GM20000 (cell line): ENCODE measurements at places on chromosomes 2 and 18.

DNA sequence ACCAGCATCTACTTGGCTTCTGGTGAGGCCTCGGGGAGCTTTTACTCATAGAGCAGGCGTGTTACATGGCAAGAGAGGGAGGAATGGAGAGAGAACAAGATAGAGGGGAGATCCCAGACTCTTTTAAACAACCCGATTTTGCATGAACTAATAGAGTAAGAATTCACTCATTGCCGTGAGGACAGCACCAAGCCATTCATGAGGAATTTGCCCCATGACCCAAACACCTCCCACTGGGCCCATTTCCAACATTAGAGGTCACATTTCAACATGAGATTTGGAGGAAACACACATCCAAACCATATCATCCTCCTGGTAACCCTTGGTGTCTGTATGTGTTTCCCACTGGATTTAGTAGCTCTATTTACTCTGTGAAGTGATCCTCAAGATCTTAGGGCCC lies 249.9 kb upstream of the SP5 start:
- DNase-seq = no peak

- DNase-seq = no peak
Observed at GRCh38 chr2:45013229-45014015, 4.2 kb upstream of the SIX2 start.

DNA sequence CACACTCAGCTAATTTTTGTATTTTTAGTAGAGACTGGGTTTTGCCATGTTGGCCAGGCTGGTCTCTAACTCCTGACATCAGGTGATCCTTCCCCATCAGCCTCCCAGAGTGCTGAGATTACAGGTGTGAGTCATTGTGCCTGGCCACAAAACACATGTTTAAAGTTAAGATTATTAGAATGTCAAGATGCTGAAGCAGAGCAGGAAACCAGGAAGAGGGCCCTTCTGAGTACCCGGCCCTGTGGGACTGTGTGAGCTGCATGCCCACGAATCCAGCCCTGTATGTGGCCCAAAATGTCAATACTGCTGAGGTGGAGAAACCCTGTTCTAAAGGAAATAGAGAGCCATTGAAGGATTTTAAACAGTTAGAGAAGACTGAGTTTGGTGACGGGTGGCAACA lies 31.0 kb upstream of the REV1 start:
- no peak for DNase-seq

DNA sequence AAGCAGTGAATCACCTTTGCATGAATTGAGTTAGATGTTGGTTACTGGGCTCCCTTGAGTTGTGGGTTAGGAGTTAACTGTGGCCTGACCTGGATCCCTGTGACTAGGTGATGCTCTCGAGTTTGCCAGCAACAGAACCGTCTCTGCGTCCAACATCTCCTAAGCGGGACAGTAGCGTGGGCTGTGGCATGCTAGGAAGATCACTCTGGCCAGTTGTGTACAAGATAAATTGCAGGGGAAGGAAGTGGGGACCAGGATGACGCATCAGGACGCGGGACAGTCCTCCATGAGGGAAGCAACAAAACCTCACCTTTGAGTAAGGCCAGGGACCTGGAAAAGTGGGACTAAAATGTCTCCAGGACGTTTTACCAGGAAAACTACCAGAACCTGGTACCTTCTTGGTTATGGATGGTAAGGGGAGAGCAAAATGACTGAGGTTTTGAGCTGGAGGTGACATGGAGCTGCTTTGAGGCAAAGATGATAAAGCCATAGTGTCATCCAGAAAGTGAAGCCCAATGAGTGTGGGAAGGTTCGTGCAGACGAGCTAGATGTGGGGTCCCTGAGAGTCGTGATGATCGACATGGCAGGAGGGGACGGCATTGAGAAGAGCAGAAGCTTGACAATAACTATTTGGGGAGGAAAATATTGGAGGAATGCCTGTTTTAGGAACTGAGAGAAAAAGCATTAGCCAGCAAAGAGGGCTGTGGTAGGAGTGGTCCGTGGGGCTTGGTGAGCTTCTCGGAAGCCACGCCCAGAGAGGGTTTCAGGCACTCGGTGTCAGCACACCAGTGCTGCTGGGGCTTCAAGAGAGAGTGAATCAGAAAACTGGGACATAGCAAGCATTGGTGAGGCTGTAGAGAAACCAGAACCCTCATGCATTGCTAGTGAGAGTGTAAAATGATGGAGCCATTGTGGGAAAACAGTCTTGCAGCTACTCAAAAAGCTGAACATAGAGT lies 95.1 kb downstream of the SMAD7 start:
- no peak for DNase-seq

- no peak for DNase-seq
Observed at GRCh38 chr2:75703589-75704287, 7.0 kb downstream of the GCFC2 start.

DNA sequence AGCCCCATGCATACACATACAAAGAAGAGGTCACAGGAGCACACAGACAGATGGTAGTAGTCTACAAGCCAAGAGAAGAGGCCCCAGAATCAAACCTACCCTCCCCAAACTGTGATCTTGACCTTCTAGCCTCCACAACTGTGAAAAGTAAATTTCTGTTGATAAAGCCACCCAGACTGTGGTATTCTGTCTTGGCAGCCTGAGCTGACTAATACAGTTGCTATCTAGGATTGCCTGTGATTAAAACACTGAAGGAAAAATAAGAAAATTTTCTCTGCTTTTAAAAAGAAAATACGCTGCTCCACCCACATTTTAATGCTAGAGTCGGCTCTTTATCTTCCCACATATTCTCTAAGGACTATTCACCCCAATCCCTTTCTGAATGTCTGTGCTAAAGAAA lies 143.7 kb upstream of the TMEM200C start:
- DNase-seq = no peak

- no peak for DNase-seq
Observed at GRCh38 chr2:41735006-41735405, 312.8 kb upstream of the PKDCC start.

DNA sequence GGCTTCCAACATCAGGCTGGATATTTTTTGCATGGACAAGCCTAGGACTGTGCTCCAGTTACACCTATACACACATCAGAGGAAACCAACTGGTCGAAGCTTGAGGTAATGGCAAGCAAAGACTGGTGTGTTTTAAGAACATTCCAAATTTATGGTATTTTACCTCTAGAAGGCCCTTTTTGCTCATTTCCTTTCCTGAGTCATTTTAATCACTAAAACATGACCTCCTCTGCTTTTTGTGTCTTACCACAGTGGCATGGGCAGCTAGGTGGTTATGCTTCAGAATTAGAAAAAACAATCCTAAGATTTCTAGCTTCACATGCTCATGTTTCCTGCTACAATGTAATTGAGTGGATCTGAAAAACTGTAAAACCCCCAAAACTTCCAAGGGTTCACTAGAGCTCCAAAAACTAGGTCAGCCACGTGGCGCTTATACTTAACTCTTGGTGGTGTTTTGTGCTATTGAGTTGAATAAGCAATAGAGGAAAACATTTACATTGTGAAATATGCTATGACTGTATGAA lies 30.6 kb upstream of the CHRNA1 start:
- DNase-seq = no peak

- DNase-seq = no peak
Observed at GRCh38 chr2:200741468-200742202, 70.1 kb upstream of the BZW1 start.

GRCh38 chr2:70779911-70780545 lies 10.4 kb downstream of the FIGLA start:
- DNase-seq = no peak

DNA sequence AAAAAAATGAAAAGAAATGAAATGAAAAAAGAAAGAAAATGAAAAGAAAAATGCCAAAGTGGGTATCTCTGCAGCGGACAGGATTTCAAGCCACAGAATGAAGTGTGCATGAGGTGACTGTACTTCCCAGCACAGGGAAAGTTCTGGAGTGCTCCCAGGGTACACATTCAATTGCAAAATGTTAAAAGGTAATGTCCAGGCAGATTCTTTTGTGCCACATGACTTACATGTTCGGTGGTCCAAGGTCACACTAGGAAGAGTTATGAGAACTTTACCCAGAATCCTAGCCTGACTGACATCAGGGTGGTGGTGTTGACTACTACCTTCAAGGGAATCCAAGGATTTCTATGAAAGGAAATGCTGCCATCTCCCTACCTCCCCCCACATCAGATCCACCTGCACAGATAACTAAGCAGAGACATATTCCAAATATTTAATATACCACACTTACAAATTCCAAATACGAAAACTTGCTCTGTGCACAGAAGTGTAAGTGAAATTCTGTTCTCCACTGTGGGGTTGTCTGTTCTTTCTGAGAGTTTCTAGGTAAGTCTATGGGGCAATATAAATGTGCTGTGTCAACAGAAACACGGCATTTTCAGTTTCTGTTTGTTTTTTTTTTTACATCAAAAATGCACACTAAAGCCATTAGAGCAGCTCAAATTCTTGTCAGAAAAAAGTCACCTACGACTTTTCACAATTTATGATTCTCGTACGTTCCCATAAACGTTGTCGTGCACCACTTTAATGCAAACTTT lies 56.6 kb downstream of the CABYR start:
- DNase-seq = no peak

DNA sequence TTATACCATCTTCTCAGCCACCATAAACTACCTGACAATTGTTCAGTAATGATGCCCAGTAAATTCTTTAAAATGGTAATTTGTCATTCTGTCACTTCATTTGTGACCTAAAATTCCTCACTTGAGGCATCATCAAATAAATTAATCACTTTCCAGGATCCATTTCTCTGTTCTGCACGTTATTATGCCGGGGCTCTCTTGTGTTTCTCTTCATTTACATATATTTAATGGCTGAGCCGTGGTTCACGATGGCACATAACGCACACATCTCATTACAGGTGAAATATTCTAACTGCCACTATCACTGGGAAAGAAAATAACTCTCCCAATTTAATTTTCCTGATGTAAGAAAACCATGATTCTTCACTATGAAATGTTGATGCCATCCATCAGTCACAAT lies 529.6 kb downstream of the NR4A2 start:
- DNase-seq = no peak

- no peak for DNase-seq
Observed at GRCh38 chr18:44411976-44412375, 268.7 kb upstream of the SETBP1 start.

GRCh38 chr2:234595829-234596228 lies 98.9 kb upstream of the ARL4C start:
- no peak for DNase-seq
